ENCODE measurements at places on chromosomes 5 and 9.
A peak's percentile ranks its signal among the peaks of the same experiment; 100 is the strongest.

DNA sequence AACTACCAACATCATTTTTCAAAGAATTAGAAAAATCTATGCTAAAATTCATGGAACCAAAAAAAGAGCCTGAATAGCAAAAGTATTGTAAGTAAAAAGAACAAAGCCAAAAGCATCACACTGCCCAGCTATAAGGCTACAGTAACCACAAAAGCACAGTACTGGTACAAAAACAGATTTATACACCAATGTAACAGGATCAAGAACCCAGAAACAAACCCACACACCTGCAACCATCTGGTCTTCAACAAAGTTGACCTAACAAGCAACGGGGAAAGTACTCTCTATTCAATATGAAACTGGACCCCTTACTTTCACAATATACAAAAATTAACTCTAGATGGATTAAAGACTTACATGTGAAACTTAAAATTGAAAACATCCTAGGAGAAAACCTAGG lies 94.2 kb upstream of the TARS1 start:
- no peak for DNase-seq

DNA sequence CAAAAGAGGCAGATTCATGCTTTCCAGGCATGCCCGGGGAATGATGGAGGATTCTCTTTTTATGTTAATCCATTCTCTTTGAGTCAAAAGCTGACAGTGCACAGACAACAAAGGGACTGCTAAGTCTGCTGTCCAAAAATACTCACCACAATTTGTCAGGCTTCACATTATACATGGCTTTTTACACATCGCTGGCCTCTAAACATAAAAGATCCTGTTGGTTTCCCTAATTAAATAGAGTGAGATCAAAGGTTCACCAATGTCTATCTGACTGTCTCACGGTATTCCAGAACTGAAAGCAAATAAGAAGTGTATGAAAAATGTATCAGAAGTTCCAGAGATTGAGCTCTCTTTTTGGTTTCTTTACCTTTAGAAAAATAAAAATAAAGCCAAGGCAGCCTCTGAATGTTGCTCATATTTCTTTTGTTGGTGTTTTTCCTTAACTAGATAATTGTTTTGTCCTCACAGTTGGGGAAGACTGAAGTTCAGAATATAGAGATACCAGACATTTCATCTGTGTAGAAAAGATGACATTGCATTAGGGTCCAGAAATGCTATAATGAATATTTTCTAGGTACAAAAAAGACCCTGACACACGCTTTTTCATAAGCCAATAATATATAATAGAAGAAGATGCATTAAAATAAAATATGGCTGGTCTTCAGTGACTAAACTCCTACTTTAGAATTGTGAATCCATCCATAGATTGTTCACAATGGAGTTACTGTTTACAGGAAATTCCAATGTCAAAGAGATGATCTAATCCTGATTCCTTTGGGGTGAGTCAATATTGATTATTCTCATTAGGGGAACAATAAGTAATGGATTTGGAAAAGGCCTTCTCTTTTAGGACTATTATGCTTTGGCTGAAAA lies 688.2 kb upstream of the CDH6 start:
- no peak for DNase-seq

DNA sequence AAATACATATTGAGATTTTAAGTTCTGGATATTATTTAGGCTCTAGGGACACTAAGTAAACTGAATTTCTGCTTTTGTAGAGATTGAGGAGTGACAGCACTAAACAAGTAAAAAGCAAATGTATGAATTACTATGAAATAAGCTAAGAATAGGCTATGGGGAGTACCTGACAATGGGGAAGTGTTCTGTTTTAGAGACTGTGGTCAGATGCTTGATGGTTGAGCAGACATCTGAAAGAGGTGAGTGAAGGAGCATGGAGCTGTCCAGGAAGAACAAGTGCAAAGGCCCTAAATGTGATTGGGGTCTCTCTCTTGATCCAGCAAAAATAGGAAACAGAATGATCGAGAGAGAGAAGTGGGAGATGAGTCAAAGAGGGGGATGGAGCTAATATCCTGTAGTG lies 111.7 kb downstream of the JAKMIP2 start:
- DNase-seq = no peak

DNA sequence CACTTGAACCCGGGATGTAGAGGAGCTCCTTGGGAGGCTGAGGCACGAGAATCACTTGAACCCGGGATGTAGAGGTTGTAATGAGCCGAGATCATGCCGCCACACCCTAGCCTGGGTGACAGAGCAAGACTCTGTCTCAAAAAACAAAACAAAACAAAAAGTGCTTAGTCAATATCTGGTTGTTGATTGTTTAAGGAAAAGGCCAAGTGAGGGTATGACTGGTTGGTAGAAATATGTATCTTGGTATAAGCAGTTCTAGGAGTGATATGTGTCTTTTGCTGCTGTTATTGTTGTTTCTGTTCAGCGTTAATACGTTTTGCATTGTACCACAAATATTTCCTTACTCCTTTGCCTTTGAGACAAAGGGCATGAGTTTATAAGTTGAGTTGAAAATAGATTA lies 210.7 kb upstream of the DMRT1 start:
- DNase-seq = no peak

DNA sequence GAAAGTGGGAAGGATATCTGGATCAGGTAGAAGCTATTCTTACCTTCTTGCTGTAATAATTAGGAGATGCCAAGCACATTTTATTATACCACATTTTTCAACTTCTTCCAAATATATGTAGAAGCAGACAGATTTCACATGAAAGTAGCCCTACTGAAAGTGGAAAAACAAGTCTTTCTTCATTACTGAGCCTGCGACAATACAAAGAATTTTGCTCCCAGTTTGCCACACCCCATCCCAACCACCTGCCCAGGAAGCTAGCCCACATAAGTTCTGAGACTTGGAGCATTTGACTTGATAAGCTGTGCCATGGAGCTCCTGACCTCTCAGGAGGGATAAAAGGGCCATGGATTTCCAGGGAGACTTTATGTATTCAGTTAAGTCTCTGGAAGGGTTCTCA lies 249.1 kb upstream of the ADCY2 start:
- DNase-seq = no peak

DNA sequence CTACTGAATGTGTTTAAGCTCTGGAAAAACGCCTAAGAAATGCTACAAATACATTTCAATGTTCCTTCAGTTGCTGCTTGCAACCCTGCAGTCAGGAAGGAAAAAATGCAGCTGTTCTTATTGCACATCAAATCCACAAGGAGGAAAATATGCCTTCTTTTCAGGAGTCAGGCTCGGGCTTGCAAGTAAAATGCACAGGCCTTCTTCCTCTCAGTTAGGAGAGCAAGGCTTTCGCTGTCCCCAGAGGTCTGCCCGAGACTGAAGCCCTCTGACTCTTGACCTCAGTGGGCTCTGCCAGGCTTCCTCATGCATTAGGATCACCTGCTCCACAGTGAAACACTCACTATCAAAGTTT lies 899 bp upstream of the SHC3 start:
- no peak for DNase-seq

DNA sequence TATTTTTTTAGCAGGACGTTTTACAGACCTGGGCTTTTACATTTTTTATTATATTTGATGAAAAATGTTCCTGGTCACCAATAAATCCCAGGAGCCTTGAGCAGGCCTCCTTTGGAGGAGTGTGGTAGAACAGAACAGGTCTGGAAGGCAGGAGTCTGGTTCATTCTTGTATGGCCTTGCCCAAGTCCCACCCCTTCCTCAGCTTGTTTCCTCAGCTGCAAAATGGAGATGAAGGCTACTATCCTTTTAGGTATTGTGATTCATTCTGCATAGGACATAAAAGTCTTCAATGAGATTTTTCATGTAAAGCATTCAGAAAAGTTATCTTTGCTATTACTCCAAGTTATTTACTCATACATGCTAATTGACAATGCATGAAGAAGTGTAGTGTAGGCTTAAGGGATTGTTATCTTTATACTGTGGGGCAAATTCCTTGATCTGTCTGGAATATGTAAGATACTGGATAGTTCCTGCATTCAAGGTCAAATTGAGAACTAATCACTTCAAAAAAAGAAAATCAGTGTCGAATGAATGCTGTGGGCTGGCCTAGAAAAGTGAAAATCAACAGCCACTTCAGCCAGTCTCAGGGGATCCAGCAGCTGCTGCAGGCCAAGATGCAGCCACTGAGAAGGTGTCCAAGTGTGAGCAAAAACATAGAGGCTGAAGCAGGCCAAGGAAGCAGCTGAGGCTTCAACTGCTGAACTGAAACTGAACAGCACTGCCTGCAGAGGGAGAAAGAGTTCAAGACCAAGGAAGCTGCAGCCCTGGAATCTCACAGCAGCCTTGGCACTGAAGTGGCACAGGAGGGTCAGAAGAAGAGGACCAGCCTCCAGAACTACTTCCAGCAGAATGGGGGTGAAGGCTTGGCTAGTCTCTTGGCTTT lies 15.5 kb upstream of the SLC36A3 start:
- no peak for DNase-seq

DNA sequence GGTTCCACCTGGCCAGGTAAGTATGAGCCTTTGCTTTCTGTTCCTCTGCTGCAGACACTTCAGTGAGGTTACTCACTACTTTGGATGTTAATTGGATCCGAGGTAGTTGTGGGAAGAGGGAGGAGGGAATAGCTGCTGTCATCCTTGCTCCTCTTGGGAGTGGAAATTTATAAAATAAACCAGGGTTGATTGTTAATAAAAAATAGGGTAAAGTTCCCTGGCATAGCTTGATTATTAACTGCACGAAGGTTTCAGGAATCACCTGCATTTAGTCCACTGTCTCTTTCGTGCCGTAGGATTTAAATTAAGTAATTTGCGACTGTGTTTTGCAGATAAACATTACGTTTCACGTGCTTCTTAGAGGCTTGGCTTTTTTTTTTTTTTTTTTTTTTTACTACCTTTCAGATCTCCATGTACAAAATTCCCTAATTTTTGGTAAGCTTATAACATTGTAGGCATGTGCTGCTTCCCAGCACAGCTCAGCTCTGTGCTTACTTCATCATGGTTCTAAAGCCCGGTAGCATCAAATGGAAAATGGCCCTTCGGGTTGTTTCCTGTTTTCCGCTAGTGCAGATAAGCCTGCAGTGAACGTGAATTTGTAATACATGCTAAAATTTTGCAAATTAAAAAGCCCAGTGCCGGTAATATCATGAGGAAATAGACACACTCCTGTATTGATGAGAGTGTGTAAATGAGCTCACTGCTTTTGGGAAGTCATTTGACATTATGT lies 26.9 kb upstream of the LTC4S start:
- DNase-seq = no peak

DNA sequence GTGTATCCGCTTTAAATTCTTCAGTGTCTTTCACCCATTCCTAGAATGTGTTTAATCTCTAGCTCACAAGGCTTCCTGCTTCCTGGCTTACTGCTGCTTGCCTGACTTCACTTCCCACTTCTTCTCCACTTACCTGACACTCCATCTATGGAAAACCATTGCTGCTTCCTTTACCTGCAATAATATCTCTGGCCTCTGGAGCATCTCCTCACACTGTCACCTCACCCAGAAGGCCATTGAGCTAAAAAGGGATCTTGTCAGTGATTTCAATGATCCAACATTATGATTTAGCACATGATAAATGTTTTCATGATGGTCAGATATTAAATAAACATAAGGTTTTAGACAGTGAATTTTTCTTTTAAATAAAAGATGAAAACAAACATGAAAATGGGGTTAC lies 281.1 kb downstream of the MRPS30 start:
- no peak for DNase-seq

DNA sequence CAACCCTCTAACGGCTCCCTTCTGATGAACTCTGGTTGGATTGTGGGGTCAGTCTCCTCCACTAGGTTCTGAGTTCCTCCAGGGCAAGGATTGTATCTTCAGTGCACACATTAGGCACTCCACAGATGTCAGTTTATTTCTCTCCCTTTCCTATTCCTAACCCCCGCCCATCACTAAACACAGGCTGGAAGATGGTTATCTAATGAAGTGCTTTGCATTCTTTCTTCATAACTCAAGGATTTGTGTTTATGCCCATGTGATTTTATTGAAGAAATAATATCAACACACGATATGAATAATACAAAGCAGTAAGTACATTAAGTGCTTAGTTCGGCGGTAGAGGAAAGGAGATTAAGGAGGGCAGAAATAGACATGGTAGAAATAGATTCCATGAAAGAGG lies 4.4 kb upstream of the CREBRF start:
- no peak for DNase-seq

DNA sequence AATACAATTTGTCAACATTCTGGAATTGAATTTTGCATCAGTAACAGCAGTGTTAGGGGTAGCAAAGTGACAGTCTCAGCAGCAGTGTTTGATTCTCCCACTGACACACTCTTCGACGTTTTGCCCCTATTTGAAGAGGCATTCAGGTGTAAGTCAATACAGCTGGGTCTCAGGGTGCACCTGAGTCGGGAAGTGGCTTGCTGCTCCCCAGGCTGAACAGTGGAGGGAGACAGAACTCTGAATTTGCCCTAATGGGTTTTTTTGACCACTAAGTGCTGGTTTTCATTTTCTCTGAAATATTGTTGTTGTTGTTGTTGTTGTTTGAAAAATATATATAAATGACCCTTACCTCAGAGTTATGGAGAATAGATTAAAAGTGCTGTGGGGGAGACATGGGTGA lies 223.2 kb downstream of the TLR4 start:
- DNase-seq = no peak

GRCh38 chr9:1882711-1883403 lies 132.3 kb upstream of the SMARCA2 start:
- no peak for DNase-seq

DNA sequence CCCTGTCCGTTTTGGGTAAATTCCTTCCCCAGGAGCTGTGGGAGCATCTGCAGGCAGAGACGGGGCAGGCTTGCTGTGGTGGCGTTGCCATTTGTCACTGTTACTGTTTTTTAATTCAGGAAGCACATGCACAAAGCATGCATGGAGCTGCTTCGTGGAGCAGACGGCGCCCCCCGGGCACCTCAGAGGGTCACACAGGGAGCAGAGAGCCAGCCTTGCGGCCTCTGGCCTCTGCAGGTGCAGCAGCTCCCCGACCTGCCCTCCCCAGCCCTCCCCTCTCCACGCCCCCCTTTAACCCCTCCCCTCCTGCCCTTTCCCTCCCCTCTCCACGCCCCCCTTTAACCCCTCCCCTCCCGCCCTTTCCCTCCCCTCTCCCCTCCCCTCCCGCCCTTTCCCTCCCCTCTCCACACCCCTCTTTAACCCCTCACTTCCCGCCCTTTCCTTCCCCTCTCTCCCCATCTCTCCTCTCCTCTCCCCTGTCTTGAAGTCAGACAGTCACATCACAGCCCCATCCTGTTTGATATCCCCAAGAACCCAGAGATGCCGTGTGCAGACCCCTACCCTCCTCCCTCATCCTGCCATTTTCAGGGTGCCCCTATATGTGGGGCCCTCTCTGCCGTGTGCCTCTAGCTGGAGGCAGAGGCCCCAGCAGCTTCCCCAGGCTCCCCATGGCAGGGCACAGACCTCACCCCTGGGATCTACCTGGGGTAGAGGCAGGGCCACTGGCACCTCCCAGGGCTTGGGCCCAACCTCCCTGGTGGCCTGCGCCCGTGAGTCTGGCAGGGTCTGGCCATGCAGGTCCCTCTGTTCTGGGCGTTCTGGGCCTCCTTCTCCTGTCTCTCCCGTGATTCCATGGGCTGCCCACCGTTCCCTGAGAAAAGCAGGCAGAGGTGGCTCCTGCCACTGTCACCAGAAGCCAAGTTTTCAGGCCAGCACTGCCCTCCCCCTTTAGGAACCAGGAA lies 29.6 kb upstream of the UBAC1 start:
- DNase-seq = peak; percentile 88

- DNase-seq = no peak
Measured at GRCh38 chr9:92242260-92243136, 51.0 kb downstream of the IARS1 start.

- DNase-seq = no peak
Measured at GRCh38 chr9:81724242-81724889, 35.0 kb upstream of the TLE1 start.
